ENCODE measurements at places on chromosomes 7 and 10.

DNA sequence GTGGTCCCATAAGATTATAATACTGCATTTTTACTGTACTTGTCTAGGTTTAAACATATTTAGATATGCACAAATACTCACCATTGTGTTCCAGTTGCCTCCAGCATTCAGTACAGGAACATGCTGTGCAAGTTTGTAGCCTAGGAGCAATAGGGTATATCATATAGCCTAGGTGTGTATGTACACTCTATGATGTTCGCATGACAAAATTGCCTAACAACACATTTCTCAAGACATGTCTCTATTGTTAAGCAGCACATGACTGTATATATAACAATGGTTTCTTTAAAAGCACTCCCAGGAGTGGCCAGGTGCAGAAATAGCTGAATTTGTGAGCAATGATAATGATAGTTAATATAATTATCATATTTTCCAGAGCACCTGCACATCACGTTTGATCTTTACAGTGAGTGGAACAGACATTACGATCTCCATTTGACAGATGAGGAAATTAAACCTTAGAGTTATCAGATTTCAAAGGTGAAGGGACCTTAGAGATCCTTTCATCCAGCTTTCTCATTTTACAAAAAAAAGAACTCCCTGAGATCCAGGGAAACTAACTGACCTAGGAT lies 99.2 kb upstream of the PDCD4 start:
- DNase-seq, result no peak

DNA sequence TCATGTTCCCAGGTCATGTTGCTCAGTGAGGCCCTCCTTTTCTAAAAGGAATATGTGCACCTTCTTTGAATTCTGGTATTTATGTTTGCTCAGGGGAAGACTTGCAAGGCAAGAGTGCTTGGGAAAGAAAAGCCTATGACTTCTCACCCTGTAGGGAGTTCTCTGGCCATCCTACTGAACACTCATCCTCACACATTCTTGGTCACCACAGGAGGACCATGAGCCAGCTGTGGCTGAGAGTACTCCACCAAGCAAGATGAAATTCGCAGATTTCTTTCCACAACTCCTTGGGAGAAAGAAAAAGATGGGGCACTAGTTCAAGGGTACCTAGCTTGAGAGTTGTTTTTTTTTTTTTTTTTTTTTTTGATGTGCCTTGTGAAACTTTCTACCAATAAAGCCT lies 179.6 kb downstream of the FZD1 start:
- DNase-seq, result no peak

- no peak for DNase-seq
These were observed 424.6 kb upstream of the NFE2L3 start for GRCh38 chr7:25727446-25727845.

DNA sequence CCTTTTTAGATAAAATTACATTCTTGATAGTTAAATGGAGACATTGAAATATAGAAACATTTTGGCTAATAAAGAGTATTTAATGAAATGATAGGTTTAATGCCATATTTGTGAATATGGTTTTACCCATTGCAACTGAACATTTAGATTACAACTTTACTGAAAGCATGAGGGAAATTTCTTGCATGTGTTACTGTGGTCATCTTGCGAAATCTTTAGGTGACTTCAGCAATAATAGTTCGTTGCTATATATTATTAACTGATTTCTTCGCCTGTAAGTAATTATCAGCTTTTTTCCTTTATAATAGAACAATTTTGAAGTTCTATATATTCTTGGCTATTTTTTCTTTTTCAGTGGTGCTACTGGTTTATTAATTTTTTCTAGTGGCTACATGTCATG lies 83.2 kb downstream of the MLLT10 start:
- no peak for DNase-seq

DNA sequence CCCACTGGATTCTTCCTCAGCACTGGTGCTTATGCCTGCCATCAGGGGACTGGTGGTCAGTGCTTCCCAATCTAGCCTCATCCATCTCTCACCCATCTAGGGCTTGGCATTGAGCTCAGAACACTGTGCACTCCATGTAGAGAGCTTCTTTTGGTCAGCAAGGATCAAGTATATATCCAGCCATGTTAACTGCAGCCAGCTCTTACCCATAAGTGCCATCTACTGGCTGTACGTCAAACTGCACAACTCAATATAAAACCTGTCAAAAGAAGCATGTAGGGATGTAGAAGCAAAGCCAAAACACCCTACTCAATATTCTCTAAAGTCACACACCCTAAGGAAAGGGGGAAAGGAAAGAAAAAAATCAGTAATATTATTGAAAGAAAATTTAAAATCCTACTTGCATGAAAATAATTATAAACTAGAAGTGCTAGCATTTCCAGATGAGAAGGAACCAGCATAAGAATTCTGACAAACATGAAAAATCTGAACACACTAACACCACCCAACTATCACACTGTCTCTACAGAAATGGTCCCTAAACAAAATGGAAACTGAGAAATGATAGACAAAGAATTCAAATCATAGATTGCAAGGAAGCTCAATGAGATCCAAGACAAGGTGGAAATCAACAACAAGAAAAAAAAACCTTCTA lies 531.1 kb upstream of the STEAP1 start:
- no peak for DNase-seq

DNA sequence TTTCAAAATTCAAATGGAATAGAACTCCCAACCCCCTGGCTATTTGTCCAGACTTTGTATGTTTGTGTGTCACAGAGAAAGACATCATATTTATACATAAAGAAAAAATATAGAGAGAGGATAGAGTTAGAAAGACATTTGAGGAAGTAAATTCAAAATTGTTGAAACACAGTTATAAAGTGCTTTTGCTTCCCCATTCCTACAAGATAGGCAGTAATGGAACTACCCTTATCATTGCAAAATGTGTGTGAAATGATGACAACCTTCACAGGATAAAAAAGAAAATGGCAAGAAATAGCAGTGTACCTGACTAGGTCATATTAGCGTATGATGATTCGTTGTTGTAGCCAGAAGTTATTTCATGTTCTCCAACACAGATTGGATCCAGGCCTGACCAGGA lies 63.1 kb downstream of the FZD1 start:
- DNase-seq, result no peak

GRCh38 chr7:114986190-114987180 lies 64.6 kb downstream of the MDFIC start:
- no peak for DNase-seq

Measured in activated CD4-positive, alpha-beta memory T cell treated with anti-CD3 and anti-CD28 coated beads for 36 hours (primary cell).